Activated naive CD4-positive, alpha-beta T cell treated with anti-CD3 and anti-CD28 coated beads, Interleukin-2, amount 10 ng/mL, durations not matched to agents 5 hours and 36 hours (primary cell): ENCODE measurements at places on chromosomes 6 and 20. TPM values are rescaled to one million over a fixed set of nuclear protein-coding genes. Genes with fewer than 3 reads are reported as not detected.

Gene OTOR
- not detected for total RNA-seq

Gene DTD1
- 20.9 TPM for total RNA-seq

Gene TBXT
- total RNA-seq: not detected

Gene SLC22A2
- total RNA-seq: not detected

Gene C6orf52
- 0.63 TPM for total RNA-seq

Gene PTPRK
- 2.0 TPM for total RNA-seq

Gene KHDRBS2
- not detected for total RNA-seq

Gene ASF1A
- total RNA-seq: 43.0 TPM

Gene SLC35B3
- total RNA-seq: 13.8 TPM

Gene NMBR
- total RNA-seq: not detected

Gene LHFPL5
- total RNA-seq: not detected

Gene LPA
- total RNA-seq: not detected

Gene FAM83C
- total RNA-seq: not detected

Gene PTPRA
- 56.6 TPM for total RNA-seq

Gene ISM1
- 1.3 TPM for total RNA-seq

Gene GMPR
- 0.55 TPM for total RNA-seq

Gene GOPC
- total RNA-seq: 26.3 TPM

Gene GMDS
- 31.7 TPM for total RNA-seq

Gene TCF15
- total RNA-seq: not detected

Gene HDGFL1
- total RNA-seq: not detected

Gene PFDN4
- 26.6 TPM for total RNA-seq

Gene OXT
- total RNA-seq: 1.0 TPM

Gene NKX2-4
- not detected for total RNA-seq

Gene SSTR4
- not detected for total RNA-seq

Gene RAD21L1
- total RNA-seq: not detected

Gene HLA-DQA2
- not detected for total RNA-seq

Gene MICB
- 37.8 TPM for total RNA-seq

Gene GPR63
- total RNA-seq: 2.2 TPM

Gene FKBP1C
- total RNA-seq: 0.29 TPM

Gene CGA
- not detected for total RNA-seq

Gene CTSA
- total RNA-seq: 56.9 TPM
